Thymus (tissue), 14 donors: ENCODE measurements at places on chromosomes 1 and 21. TPM values are rescaled to one million over a fixed set of nuclear protein-coding genes. Genes with fewer than 3 reads are reported as not detected.

The NCF2 gene
- 11.9 TPM for total RNA-seq

The CD1B gene
- total RNA-seq, result 456 TPM

The ESRRG gene
- total RNA-seq, result 1.3 TPM

The SERINC2 gene
- total RNA-seq, result 1.5 TPM

The ELF3 gene
- total RNA-seq, result 2.3 TPM

The KCNK1 gene
- total RNA-seq, result 0.66 TPM

The SLC2A5 gene
- 1.5 TPM for total RNA-seq

- DNase-seq, result no peak
These were observed 1.5 kb upstream of the CLCNKA start for GRCh38 chr1:16020325-16020724.

DNA sequence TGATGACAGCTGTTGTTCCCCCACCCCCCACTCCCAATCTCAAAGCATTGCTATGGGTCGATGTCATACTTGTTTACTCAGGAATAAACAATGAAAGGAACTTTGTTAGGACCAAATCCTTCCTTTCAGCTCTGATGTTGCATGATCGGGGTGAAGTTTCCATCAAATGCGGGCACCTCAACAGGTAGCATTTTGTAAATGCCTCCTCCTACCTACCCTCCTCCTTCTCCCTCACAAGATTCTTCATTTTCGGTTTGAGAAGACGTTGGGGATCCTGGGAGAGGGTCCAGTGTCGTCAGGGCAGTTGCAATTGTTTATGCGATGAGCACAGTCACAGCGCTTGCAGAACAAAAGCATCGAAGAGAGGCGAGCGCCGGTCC is 758 bp upstream of the HUNK start:
- DNase-seq, result no peak

GRCh38 chr1:181001091-181001780 is 21.4 kb downstream of the STX6 start:
- no peak for DNase-seq

DNA sequence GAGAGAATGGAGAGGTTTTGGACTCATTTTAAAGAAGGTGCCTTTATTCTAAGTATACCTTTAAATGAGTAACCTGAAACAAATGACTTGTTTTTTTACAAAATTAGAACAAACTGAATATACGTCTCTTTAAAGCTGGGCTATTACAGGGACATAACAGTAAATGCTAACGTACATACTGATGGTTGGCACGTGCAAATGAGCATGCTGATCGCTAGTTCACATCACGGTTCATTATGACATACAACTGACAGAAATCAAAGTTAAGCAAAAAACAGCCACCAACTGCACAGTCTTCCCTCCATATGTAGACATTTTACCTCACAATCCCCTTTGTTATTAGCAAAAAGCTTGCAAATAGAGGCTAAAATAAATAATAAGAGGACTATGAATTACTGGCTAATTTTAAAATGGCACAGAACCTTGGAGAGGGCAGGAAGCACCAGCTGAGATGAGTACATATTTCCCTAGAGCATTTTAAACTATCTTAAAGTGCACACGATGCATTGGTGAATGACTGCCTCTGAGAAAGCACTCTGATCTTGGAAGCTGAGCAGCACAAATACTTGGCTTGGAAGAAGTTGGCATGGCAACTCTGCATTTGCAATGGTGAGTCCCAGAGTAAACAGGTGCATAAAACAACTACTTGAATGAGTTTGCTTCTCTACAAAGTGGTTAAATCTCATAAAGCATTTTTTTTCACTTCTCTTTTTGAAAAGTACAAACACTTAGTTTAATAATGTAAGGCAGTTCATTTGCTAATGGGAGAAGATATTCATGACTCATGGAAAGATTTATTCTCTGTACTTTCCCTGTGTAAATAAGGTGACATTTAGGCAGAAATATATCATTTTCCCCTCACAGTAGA is 204.7 kb downstream of the LHX8 start:
- DNase-seq, result no peak

GRCh38 chr1:199472018-199472417 is 555.5 kb upstream of the NR5A2 start:
- DNase-seq, result no peak

GRCh38 chr1:45148209-45148825 is 58.1 kb downstream of the ZSWIM5 start:
- DNase-seq, result no peak

GRCh38 chr1:197285526-197286205 is 17.6 kb downstream of the CRB1 start:
- peak; percentile 42 for DNase-seq

DNA sequence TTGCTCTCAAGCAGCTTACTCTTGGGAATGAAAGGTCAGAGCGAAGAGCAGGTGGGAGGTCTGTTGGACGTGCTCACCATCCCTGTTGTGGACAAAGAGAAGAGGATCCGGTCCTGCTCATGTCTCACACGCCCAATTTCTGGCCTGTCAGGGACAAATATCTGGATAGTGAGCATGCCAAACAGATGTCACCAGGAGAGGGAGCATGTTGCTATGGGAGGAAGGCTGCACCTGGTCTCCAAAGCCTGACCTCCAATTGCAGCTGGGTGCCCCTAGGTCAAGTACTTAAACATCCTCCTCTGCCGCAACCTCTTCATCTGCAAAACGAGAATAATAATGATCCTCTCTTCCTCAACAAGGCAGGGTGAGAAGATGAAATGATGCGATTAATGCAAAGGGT is 53.4 kb downstream of the DMRTA2 start:
- no peak for DNase-seq

DNA sequence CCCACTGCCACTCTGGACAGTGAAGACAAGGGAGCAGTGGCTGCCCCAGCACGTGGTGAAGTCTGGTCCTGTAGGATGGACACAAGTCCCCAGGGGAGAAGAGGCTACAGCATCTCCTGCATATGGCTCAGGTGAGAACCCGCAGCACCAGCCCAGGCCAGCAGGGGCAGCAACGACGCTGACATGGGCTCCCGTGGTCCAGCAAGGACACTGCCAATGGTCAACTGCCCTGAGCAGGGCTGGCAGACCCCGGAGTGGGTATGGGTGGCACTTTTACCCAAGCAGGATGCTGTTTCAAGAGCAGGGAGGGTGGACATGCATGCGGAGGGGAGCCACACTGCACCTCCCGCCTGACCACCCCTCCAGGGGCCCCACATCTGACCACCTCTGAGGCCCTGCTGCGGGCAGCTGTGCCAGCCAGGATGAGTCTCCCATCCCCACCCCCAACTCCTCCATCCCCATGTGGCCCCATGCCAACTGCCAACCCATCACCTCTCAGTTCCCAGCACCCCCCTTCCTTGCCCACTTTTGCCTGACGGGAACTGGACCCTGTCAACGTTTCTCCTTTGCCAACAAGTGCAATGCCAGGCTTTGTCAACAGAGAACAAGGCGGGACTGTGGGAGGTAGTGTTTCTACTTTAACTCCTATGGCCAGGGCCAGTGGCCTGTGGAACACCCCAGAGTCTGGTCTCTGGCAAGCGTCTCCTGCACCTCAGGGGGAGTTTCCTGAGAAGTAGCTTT is 8.6 kb downstream of the MORN1 start:
- DNase-seq, result no peak

DNA sequence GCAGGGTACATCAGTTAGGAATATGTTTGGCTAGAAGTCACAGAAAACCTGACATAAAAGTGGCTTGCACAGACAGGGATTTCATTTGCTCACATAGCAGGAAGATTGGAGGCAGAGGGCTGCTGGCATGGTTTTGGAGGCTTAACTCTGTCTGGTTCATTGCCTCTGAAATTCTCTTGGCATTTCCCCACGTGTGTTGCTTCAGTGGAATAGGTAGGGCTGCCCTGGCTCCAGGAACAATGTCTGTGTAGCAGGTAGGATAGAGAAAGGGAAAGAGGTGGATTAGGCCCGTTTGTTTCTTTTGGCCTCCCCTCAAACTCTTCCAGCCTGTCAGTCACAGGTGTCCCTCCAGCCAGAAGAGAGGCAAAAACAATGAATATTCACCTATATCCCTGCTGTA is 20.5 kb upstream of the SIPA1L2 start:
- no peak for DNase-seq

- DNase-seq, result no peak
These were observed 96.7 kb downstream of the ZP4 start for GRCh38 chr1:237794071-237794470.

DNA sequence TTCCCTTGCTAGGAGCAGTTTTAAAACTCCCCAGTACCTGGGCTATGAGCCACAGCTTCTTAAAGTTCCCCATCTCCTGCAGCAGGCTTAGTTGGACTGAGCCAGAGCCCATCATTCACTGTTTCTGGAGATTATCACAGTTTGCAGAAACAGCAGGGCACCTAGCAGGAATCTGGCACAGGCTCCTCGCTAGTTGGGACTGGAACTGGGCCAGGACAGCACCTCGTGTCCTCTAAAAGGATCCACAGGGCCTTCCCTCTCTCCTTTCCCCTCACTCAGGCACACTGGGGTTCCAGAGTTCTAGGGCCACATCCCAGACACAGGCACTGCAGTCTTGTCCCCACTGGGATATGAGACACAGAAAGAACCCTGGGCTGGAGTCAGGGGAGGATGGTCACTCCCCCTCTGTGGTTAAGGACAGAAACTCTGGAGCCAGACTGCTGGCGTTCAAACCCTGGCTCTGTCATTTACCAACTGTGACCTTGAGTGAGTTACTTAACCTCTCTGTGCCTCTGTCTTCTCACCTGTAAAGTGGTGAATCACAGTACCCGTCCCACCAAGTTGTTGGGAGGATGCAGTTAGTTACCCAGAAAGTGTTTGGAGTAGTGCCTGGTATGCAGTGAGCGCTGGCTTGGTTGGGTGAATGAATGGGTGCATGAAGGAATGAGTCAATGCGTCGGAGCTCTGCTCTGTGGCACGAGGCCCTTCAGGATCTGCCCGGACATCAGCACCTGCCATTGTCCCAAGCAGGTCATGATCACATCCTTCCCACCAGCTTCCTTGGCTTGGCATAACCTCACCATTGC is 18.8 kb upstream of the ECE1 start:
- no peak for DNase-seq

DNA sequence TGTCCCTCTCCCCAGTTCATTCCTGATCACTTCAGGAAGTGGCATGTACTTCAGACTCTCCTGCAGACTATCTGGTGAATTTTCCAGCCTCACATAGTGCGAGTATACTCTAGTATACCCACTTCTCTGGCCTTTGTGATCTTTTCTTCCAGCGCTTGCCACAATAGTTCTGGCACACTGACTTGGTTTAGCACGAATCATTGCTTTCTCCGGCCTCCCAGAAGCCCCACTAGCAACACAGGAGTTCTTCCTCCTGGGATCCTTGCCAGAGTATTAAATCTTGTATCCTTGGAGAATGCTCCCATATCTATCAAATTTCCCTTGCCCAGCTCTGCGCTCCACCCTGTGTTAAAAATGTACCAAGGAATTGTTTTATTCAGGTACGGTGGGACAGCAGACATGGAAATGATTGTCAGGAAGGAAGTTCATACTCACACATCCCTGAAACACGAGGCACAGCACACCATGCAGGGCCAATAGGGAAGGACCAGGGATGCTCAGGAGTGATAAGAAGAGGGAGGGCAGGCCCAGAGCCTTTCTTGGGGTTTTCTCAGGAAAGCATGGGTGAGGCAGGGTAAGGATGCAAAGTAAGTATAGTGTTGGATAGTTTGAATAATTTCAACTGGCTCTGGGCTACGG is 136.7 kb downstream of the ADSS2 start:
- no peak for DNase-seq

DNA sequence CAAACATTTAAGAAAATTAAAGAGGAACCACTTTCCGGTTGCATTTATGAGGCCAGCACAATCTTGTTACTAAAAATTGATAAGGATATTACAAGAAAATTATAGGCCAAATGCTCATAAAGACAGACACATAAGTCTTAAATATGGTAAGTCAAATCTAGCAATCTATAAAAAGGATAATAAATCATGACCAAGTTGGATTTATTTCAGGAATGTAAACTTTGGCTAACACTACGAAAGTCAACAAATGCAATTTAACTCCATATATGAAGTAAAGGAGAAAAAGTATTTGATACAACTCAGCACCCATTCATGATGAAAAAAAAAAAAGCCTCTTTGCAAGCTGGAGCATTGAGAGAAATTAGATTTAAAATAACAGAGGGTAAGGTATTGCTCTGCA is 6.3 kb downstream of the HHAT start:
- no peak for DNase-seq
